ENCODE measurements at places on chromosomes 3 and 15.

- DNase-seq: no peak
Measured at GRCh38 chr3:114792159-114792918, 354.7 kb downstream of the ZBTB20 start.

DNA sequence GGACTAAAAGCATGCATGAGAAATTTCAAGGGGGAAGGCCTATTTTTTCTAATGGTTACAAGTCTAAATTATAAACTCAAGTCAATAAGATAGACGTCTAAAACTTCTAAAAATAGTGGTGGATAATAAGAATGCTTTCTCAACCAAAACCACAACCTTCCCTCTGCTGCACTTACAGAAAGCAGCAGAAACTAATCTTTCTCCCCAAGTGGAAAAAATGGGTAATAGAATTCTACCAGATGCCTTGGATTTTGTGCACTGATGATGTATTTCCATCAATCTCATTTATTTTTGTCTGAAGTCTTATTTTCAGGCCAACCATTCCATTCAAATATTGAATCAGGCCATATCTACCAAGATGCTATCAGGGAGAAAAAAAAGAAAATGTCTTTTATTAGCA is 344.7 kb downstream of the NEK10 start:
- no peak for DNase-seq

- no peak for DNase-seq
Measured at GRCh38 chr3:16759227-16759903, 125.4 kb upstream of the PLCL2 start.

- DNase-seq: no peak
Measured at GRCh38 chr15:100037901-100038300, 303.9 kb downstream of the ADAMTS17 start.

DNA sequence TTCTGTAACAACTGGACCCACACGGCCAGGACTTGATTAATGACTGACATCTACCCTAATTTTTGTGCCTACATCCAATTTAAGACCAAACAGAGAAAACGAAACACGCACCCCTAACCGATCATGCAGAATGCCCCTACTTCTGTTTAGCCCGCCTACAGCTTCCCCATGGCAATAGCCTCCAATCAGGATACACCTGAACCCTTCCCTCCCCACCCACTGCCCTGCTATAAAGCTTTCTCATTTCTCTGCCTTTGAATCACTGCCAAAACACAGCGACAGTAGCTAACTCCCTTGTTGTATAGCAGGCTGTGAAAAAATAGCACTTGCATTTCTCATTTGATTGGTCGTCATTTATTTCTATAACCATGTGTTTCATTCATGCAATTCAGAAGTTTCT is 45.2 kb upstream of the DPPA4 start:
- no peak for DNase-seq

DNA sequence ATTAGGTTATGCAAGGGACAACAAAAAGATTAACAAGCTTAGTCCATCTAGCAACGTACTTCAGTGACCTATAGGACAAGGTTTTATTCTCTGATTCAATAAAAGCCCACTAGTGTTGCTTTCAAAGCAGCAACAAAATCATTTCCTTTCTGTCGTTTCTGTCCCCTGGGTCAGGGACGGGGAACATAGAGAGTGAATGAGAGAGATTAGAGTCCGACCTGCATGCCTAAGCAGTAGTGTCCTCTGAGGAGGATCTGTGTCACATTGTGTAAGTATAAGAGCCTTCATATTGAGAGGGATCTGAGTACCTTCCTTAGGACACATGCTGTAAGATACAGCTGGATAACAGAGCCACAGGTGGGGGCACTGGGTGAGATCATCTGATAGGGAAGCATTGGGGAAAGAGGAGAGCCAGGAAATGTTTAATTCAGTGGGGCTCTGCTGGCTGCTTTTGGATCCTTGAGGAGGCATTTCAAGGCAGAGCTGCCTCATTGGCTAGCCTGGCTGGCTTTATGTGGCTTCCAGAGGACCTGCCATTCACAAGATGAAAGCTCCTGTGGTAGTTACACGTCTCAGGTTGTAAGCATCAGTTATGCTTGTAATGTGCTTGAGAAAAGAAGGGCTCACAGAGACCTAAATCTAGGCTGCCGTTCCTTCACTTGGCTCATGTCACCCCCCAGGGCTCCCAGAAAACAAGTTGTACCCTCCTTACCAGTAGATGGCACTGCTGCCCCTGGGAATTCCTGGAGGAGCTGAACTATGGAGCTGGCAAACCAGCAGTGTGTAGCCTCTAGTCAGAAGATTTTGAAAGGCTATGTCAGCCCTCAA is 2.7 kb downstream of the TMEM108 start:
- peak; percentile 91 for DNase-seq

DNA sequence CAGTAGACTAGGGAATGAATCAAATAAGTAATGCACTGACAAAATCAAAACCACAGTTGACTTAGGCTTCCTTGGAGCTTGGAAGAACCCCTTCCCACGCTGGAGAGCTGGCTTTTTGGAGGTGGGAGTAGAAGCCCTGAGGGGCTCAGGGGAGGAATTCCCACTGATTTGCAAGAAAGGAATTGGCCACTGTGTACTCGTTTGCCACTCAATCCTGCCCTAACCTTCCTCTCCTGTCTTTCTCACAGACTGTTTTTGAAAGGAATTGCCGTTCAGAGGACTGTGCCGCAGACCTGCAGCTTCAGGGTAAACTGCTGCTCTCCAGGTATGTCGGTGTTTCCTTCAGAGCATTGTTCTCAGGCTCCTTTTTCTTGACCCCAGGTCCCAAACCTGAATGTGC is 208.2 kb upstream of the CTDSPL start:
- DNase-seq: no peak

GRCh38 chr15:73464602-73465001 is 21.6 kb downstream of the REC114 start:
- no peak for DNase-seq

GRCh38 chr3:44883999-44884431 is 9.6 kb downstream of the TGM4 start:
- DNase-seq: no peak

DNA sequence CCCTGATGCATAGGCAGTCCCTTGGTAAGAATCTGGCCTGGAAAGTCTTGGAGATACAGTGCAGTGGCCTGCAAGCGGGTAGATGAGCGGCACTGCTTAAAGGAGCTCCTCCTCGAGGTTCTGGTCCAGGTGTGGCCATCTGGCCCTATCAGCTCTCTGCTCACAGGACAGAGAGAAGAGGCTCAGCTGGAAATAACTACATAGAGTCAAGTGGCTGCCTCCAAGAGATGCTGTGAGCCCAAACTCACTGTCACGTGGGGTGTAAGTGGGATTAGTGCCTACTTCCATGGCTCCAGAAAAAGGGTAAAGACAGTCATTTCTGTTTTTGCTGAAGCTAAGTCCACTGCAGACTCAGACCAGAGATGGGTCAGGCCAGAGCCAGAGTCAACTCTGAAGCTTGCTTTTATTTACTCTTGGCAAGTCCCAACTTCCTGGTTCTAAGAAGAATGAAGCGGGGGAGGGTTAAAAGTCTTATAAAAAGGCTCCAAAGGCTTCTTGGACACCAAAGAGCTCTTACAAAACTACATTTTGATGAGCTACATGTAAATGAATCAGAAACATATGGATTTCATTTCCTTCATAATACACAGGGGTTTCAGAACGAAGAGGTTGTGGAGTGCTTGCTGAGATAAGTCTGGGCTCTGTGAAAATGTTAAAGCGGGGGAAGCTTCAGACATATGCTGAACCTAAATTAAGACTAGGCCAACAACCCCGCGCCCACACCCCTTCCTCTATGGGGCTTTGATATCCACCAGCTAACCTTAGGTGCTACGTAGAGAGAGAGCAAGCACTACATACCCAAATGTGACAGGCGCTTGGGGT is 77.1 kb downstream of the PDZRN3 start:
- no peak for DNase-seq

- DNase-seq: no peak
Measured at GRCh38 chr3:185342459-185343174, 20.3 kb upstream of the MAP3K13 start.

DNA sequence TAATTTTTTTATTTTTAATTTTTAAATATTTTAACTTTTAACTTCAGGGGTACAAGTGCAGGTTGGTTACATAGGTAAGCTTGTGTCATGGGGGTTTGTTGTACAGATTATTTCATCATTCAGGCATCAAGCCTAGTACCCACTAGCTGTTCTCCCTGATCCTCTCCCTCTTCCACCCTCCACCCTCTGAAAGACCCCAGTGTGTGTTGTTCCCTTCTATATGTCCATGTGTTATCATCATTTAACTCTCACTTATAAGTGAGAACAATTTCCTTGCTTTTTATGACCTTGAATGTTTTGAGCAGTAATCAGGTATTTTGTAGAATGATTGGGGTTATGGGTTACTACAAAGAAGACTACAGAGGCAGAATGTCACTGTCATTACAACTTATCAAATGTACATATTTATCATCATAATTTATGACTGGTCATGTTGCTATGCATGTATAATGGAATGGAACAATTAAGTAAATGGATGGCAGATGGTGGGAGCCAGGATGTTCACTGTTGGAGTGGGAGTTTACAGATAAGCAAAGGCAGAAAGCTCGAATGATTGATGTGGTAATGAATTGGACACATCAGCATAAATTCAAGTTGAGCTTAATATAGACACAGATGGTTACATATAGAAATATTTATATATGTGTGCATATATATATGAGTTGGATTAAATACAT is 563.8 kb upstream of the ROBO1 start:
- DNase-seq: peak; percentile 70

- DNase-seq: no peak
Measured at GRCh38 chr15:62544446-62544845, 379.4 kb upstream of the C2CD4B start.

- DNase-seq: no peak
Measured at GRCh38 chr3:166889241-166889640, 490.9 kb downstream of the ZBBX start.

DNA sequence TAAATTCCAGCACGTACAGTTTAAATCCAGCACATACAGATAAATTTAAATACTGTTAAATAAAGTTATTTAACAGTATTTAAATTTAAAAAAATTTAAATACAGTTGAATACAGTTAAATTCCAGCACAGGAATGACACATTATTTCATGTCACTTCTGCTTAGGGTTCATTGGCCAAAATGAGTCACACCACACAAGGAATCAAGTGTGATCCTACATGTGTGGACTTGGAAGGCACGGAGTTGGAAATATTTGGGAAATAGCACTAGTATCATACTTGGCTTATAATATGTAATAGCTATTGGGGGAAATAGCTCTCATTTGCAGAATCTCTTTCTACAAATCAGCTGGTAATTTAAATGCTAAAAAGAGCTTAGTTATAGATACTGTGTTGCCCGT is 10.6 kb downstream of the RAB7A start:
- no peak for DNase-seq

GRCh38 chr3:167874671-167875372 is 139.3 kb downstream of the SERPINI1 start:
- no peak for DNase-seq

GRCh38 chr3:146503461-146504202 is 34.3 kb upstream of the PLSCR2 start:
- no peak for DNase-seq

- no peak for DNase-seq
Measured at GRCh38 chr3:168984872-168985271, 678.6 kb downstream of the MECOM start.

- no peak for DNase-seq
Measured at GRCh38 chr15:74865316-74865715, 7.8 kb downstream of the SCAMP2 start.

DNA sequence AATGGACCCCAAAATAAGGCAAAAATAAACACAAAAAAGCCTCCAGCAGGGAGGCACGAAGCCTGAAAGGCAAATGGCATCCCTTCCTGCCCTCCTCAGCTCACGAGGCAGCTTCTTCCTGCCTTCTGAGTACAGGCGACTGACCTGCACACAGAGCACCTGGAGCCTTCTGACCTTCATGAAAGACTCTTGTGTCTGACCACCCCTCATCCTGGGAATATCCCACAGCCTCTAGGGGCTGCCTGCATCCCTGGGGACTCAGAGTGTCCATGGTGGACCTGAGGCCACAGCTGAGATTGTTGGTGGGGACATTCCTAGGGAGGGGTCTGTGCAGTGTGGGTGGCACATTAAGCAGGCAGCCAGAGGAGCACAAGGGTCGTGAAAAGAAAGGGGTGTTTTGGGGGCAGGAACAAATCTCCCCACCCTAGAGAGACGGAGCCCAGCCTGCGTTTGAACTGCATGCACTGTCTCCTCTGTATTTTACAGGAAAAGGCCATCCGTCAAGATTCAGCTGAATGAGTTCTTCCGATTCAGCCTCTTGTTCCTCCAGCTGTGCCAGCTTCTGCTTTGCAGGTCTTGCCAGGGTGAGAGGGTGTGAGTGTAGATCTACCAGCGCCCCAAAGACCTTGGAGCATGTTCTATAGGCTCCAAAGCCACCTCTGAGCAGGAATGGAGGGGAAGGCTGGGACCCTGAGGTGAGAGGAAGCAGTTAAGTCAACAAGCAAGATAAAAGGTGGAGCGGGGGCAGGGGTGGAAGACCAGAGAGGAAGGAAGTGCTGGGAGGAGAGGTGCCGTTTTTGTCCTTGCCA is 80.4 kb upstream of the MEF2A start:
- DNase-seq: no peak

- peak; percentile 93 for DNase-seq
Measured at GRCh38 chr3:196423044-196423781, 9.0 kb downstream of the UBXN7 start.

GRCh38 chr15:55589287-55589686 is 1.1 kb upstream of the PYGO1 start:
- DNase-seq: peak; percentile 22

DNA sequence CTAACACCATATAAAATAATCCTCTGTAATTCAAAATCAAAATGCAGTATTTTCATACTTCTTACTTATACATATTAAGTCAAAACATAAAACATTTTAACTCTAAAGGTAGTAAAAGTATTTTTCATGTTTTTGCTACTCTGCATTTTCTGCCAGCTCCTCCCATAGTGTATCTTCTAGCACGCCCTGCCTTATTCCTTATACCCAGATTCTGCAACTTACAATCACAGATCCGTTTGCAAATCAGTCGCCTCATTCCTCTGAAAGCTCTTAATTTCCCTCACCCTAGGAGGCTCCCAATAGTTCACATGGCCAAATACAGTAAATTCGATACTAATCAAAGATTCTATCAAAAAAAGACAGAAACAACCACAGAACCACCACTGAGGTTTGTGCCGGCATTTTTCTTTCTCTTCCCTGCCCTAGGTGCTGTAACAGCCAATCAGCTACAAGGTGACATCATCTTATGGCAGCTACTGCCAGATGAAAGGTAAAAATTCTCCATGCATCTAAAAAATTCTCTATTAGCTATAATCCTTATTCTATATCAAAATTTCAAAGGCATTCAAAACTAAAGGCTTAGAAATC is 72.9 kb downstream of the CLASP2 start:
- peak; percentile 32 for DNase-seq

GRCh38 chr3:64238971-64239667 is 13.9 kb upstream of the PRICKLE2 start:
- peak; percentile 76 for DNase-seq

Measured in BE2C (cell line).